ENCODE measurements at places on chromosomes 3 and 15.

- no peak for DNase-seq
Measured at GRCh38 chr3:15676259-15676658, 74.7 kb downstream of the BTD start.

- peak; percentile 74 for DNase-seq
Measured at GRCh38 chr15:65318870-65319356, 14.4 kb downstream of the RNU5B-1 start.

DNA sequence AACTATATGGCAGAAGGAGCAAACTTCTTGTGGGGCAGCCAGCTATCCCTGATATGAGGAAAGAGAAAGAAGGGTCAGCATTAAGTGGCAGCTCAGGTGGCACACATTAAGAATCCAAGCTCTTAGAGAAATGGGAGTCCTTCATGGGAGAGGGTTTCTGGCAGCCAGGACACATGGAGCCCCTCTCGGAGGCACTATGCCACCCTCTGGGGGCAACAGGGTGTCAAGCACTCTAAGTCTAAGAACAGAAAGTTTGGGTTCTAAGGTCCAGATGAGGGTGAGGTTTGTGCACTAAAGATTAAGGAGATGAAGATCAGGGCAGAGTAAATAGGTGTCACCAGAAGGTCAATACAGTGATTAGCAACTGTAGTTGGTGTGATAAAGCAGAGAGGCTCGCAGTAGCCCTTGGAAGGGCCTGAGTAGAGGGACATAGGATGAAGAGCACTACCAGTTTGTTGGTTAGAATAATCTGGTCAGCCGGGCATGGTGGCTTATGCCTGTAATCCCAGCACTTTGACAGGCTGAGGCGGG is 89.3 kb downstream of the ST6GAL1 start:
- no peak for DNase-seq

DNA sequence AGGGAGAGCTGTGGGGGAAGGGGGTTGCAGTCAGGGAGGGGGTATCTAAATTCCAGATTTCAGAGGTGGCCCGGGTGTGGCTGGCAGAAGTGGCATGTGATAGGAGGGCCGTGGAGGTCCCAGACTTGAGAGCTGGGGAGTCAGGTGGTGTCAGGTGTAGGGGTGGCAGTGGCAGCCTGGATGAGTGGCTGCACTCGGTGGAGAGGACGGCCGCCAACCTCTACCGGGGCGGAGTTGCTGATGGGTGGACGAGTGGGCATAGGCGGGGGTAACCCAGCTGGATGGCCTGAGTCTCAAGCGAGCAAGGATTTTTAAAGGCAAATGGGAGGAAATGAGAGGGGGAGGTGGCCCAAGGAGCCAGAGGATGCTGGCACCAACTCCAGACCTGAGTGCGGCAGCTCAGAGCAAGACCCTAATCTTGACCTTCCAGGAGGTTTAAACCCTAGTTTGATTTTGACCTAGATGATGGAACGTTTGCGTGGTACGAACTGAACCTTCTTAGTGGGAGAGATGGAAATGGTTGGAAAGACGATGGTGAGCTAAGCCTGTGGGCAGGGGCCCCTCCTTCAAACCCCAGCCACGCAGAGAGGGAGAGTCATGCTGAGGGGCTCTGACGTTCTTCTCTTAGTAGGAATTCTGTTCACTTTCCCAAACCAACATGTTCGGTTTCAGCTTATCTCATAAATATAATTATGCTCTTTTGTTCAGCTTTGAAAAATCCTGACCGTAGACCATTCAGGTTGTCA is 8.0 kb downstream of the TRAK1 start:
- DNase-seq: no peak

DNA sequence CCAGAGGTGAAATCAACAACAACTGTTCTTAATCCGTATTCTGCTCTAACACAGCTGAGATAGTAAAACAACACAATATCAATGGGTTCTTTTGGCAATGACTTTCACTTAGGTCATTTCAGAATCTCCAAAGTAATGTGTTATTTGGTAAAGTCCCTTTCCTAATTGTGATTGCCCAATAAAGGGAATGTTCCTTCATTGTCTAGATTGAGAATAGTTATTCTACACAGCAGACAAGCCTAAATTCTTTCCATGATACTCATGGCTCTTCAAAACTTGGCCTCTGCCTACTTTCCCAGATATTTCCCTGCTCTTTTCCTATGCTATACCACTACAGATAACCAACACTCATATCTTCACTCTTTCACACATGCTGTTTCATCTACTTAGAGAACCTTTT is 219.8 kb downstream of the FMN1 start:
- DNase-seq: no peak

GRCh38 chr3:187909866-187910265 is 164.6 kb upstream of the BCL6 start:
- no peak for DNase-seq

GRCh38 chr3:97778152-97778551 is 13.6 kb downstream of the ARL6 start:
- DNase-seq: no peak

DNA sequence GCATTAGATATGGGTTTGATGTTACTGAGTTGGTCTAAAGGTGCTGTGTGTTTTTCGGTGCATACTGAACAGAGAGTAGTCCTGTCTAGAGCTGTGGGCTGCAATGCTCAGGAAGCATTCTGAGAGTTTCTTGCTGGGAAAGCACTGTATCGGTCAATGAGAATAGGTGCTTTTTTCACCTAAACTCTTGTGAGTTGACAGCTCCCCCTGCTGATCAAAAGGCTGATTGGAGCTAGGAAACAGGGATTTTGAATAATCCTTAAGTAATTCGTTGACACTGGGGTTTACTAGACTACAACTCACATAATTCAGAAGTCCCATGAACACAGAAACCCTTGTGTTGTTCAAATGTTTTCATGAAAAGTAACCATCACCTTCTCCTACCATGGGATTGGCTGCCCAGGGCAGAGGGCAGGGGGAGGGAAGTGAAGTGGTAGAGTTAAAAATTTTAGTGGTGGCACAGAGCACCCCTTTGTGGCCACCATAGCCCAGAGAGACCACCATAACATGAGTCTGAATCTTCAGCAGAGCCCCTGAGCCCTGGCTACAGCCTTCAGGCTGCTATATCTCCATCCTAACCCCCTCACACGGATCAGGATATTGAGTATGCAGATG is 13.0 kb upstream of the MANF start:
- peak; percentile 6 for DNase-seq

- DNase-seq: peak; percentile 79
Measured at GRCh38 chr3:23991683-23992628, 46.9 kb downstream of the NR1D2 start.

GRCh38 chr3:197183582-197183981 is 114.8 kb downstream of the DLG1 start:
- DNase-seq: peak; percentile 47

- no peak for DNase-seq
Measured at GRCh38 chr15:64696481-64696880, 78.9 kb downstream of the RBPMS2 start.

DNA sequence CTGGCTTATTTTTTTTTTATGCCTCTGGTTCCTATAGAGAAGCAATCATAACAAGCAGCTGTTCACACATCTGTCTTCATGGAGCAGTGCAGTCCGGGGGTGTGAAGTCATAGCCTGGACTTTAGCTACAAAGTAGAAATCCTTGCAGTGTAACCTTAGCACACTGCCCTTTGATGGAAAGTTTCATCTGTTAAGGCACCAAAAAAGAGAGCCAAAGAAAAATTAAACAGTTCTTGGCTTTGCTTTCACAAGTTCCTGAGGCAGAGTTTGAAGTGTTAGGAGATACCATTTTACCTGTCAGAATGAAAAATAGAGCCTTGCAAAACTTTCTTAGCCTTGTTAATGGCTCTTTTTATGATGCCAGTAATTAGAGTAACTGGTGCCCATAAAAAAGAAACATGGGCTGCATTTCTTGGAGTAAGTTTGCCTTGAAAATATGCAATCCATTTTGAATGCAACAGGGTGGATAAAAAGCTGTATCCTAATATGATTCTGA is 84.1 kb downstream of the PIK3R4 start:
- DNase-seq: no peak

DNA sequence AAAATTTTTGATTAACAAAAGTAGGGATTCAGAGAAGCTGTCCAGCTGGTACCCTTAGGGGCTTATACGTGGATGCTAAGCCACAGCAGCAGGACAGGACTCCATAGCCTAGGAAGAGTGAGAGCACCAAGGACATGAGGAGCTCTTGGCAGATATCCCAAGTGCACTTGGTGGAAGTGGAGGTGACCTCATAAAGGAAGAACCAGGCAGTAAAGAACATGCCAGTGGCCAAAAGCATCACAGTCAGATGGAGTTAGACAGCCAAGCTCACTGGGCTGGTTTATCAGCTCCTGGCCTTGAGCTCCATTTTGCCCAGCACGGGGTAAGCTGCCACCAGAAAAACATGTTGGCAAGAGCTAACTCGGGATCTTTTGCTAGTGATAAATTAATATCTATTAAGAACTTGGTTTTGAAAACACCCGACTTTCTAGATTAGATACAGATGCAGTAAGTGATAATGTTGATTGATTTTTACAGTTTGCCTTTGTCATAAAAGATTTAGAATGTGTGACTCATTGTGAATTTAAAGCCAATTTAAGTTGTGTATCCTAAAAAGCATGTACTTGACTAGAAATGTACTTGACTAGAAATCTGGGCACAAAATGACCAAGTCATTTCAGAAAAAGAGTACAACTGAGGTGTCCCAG is 108.0 kb downstream of the CMSS1 start:
- peak; percentile 2 for DNase-seq

- peak; percentile 82 for DNase-seq
Measured at GRCh38 chr3:151146071-151146730, 56.8 kb downstream of the GPR171 start.

DNA sequence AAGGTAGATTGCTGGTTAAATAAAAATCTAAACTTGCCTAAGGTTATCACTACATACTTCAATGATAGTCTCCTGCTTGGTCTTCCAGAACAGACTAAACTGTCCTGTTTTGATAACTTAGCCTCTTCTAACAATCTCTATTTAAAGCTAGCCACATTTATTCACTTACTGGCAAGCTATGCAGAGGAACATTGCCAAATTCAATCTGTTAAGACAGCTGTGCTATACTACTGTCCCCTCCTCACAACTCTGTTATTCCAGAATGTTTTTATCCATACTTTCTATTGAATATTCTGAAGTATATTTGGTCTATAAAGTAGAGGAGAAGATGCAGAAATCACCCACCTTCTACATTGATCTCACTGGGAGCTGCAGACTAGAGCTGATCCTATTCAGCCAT is 594.0 kb upstream of the CCDC54 start:
- no peak for DNase-seq

- DNase-seq: no peak
Measured at GRCh38 chr3:20107722-20108121, 67.5 kb downstream of the KAT2B start.

GRCh38 chr3:175108613-175109151 is 249.5 kb downstream of the NAALADL2 start:
- no peak for DNase-seq
